ENCODE measurements at places on chromosomes 7 and 10.

DNA sequence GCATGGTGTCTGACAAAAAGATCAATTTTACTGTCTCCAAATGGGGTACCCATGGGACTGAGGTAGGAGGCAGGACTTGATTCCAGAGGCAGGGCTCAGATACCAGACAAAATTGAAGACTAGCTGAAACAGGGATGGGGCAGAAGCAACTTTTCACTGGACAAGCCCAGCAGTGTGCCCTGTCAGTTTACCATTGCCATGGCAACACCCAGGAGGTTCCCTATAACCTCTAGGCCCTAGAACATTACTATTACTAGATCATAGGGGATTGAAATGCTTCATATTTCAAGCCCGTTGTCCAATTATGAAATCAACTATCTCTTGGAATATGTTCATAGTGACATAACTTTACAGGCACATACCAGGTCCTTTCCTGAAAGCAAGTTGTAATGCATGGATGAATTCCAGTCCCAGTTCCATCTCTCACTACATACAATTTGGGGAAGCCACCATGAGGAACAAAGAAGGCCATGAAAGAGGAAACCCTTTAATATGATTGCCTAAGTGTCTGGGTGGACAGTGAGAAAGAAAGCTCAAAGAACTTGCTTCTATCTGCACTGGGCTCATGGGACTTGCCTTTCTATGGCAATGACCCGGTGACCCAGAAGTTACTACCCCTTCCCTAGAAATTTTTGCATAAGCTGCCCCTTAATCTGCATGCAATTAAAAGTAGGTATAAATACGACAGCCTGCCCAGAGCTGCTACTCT lies 557.9 kb downstream of the KCNMA1 start:
- DNase-seq, result no peak

GRCh38 chr7:56083150-56083785 lies 9.5 kb downstream of the PHKG1 start:
- no peak for DNase-seq

DNA sequence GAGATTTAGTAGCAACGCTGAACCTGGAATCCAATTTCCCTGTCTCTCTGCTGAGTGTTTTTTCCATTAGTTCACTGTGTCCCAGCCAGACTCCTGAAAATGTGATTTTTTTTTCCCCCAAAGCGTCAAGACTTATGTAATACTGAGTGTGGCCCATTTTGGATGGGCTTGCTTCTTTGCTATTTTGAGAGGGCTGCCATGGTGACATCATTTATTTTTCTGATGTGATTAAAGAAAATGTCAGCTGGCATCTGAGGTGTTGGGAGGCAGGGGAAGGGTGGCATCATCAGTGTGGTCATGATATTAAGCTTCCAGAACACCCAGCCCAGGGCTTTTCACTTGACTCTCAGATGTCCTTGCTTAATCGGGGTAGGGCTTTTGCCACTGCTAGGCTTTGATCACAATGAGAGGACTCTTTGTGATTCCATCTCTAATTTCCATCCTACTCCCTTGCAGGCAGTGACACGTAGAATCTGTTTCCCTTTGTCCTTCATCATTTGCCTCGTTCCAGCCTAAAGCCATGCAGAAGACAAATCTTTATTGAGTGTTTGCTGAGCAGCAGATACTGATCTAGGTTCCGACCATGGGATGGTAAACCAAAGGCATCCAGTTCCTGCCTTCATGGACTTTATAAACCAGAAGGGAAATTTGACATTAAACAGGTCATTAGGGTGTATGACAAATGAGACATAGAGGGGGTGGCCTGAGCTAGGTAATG lies 7.4 kb downstream of the ZNF365 start:
- DNase-seq, result no peak

- no peak for DNase-seq
Observed at GRCh38 chr10:117688358-117688757, 145.8 kb downstream of the EMX2 start.

GRCh38 chr7:111678281-111678680 lies 116.0 kb upstream of the IMMP2L start:
- no peak for DNase-seq

DNA sequence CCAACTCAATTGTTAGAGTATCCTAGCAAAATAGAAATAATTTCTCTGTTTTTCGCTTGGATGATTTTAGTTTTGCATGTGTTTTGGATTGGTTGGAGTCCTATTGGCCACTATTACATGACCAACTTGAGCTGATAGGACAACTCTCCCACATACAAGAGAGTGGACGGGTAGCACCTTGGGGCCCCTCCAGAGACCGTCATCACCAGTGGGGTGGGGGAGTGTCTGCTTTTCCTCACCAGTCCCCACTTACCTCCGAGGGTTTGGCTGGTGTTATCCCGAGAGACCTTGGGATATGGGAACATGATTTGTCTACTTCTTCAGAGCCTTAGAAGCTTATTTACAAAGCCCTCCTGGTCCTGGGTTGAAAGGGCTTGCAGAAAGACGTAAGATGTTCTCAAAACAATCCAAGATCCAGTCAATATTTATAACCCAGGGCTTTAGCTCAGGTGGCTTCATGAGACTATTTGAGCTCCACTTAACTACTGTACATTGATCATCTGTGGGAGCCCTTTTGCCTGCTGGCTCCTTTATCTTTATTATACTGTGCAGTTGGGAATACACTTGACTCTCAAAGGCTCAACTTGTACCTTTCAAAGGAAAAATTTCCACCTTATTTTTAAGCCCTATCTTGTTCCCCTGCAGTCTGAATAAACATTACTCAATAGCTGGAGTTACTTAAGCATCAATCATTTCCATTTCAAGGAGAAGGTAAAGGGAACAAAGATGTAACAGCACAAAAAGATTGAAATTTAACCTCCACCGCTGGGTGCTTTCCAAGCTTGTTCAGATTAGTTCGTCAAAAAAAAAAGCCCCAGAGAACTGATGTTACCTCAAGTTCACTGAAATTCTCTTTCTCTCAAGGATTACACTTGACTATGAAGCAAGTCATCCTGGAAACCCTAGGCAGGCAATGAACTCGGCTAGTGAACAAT lies 119.7 kb downstream of the WDR11 start:
- no peak for DNase-seq

DNA sequence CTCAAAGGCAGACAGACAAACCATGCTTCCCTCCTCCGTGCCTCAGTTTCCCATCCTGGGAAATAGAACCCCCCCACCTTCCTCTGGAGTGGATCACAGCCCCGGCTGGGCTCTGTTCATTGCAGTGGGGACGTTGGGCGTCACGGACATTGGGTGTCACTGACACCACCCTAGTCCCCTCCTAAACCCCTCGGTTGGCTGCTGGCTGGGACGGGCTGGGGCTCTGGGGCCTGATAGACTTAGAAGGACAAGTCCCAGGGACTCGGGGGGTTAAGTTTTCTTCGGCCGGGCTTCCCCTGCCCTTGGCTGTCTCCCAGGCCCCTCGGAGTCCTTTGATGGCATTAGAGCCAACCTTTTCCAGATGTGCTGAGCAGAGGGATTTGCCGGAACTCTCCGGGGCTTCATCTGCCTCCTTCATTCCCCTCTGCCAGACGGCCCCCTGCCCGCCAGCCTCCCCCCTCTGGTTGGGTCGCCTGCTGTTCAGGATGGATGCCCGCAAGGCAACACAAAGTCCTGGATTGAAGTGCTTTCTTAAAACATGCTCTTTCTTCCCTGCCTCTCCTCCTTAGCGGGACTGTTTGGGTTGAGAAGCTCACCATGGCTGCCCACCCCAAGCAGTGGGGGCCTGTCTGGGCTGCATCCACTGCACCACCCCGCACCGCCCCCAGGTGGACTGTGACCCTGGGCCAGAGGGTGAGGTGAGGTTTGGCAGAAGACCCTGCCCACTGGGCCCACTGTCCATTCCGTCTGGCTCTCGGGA lies 73.0 kb downstream of the COL26A1 start:
- DNase-seq, result no peak

DNA sequence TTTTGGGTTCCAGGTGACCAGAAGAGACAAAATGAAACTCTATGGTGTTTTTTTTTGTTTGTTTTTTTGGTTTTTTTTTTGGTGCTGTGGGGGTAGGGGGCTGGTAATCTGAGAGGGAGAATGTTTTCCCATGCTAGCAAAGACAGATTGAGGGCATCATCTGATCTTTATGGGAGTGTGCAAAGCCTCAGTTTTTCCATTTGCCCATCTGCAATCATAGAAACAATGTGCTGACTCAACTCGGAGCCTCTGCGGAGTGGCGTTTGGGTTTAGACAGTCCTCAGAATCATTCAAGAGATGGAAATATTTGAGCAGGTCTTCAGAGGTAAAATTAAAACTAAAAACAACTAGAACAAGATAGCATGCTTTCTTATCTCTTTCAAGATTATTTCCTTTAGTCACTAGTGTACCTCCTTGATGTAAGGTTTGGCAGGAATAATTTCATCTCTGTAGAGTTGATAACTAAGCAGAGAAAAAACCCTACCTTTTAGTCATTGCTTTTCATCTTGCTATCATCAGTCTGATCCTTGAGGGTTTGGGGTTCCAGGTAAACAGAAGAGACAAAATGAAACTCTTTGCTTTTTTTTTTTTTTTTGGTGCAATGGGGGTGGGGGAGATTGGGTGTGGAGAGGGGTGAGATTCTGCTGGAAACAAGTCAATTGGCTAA lies 18.0 kb downstream of the CNNM2 start:
- no peak for DNase-seq

Measured in HS-27A (cell line).